Stimulated activated CD4-positive, alpha-beta T cell treated with anti-CD3 and anti-CD28 coated beads, Interleukin-15, amount 100 ng/mL, for 24 hours (primary cell): ENCODE measurements at places on chromosomes 5 and 9.

DNA sequence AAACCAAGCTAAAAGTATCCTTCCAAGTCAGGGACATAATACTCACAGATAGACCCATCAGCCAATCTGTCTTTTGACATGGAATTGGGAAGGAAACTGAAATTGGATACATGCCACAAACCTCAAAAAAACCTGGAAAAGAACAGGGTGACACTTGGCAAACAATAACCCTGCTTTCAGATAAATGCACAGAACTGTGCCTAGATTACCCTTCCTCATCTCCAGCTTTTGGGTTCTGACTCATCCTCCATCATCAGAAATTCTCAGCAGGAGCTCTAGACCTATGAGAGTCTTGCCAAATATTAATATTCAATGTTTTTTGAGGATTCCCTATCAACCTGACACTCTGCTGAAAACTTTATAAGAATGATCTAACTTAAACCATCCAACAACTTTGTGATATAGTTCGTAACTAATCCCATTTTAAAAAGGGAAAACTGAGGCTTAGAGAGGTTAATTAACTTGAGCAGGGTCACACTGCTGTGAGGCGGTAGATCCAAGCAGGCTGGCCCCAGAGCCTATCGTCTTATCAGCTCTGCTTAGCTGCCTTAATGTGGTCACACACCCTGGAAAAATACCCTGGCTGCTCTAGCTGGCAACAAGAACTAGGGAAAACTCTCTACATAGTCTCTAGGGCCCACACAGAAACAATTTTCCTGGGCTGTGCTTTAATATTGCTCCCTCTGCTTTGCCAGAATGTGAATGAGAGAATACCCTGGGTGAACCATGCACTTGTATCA is 157.0 kb upstream of the TRPC7 start:
- DNase-seq, result no peak

GRCh38 chr5:74373076-74373475 is 267.5 kb downstream of the ENC1 start:
- no peak for DNase-seq

DNA sequence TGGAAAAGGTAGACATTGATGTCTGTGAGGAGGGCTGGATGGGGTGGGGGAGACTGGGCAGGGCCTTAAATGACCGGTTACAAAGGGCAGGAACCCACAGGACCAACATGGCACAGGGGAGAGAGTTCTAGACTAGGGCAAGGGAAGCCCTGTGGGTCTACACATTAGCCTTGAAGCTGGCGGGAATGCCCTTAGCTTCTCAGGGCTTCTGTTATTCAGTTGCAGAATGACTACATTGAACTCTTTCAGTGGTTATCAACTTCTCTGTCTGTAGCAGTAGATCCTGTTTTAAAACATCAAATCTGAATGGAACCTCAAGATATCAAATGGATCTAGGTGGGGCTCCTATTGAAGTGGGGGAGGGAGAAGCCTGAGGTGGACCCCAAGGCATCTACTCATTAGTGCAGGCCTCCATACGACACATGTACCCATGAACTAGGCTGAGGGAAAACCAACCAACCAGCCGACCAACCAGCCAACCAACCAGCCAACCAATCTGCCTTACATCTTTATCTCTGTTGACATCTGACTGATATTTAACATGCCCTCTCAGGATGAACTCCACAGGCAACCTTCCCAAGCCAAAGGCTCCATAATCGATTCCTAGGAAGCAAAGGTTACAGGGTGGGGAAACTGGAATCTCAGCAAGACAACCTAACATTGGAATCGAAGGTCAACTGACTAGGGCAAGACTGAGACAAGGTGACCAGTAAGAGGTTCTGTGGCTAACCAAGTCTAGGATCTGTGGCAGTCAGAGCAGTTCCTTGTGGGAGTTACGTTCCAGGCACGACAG is 48.3 kb downstream of the DAP start:
- no peak for DNase-seq

DNA sequence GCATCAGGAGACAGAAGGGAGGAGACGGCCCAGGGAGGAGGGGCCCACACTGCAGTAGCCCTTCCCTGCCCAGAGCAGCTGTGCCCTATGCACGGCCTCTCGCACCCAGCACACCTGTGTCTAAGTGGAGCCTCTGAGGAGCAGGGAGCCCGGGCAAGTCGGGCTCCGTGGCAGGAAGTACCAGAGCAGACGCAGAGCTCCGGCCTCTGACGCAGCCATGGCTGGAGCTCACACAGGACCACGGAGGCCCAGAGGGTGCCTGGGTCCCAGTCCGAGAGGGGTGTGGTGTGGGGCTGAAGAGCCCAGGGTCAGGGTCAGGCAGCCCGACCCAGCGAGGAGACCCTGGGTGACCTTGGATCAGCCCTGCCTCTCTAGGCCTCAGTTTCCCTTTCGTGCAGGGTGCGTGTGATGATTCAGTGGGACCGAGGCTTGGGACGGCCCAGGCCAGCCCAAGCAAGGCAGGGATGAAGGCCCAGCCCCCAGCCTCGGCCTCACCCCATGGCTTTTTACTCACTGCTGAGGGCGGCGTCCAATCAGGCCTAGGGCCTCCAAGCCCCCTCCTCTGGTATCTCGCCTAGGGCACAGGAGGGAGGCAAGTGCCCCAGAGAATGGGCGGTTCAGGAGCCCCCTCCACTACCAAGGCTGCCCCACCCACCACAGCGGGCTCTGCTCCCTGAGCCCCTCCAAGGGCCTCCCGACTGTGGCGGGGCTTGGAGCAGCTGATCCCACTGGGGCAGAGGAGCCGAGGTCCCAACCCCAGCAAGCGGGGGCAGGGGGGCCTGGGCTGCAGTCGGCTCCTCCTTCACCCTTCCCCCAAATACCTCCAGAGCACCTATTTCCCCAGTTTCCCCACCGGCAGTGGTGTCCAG is 4.3 kb upstream of the AGPAT2 start:
- no peak for DNase-seq

- no peak for DNase-seq
Measured at GRCh38 chr5:133124891-133125290, 73.1 kb downstream of the HSPA4 start.

DNA sequence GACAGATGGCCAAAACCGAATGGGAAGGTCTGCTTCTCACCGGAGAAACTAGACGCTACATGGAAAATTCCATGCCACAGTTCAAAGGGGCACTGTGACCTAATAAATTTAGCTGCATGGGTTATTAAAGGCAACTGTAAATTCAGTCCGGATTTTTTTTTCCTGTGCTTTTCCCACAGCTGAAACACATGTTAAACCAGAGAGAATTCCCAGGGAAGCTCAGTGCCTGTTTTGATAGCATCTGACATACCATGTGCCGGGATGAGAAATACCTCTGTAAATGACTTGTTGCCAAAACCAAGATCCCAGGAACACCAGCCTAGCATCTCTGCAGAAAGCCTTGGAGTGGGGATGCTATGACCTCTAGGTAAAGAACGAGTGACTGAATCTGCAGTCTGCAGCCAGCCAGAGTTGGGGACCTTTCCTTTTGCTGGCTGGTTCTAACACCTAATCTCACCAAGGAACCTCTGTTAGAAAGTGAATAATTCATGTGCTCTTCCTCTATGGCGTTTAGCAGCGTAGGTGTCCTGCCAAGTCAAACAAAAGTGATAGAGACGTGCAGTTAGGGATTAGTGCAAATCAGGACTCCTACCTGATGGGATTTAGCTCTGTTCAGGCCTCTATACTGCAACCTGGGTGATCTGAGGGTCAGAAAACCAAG is 77.9 kb downstream of the SLIT3 start:
- no peak for DNase-seq

DNA sequence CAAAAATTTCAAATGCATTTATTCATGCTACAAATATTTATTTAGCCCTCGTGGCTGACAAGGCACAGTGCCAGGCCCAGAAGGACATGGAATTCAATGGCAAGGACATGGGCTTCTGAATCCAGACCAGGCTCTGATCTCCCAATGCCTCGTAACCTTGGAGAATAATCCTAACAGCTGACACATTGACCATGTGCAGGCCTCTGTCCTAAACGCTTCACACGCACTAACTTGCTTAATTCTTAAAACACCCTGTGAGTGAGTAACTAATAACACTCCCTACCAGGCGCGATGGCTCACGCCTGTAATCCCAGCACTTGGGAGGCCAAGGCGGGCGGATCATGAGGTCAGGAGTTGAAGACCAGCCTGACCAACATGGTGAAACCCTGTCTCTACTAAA is 33.2 kb downstream of the MYO10 start:
- no peak for DNase-seq

DNA sequence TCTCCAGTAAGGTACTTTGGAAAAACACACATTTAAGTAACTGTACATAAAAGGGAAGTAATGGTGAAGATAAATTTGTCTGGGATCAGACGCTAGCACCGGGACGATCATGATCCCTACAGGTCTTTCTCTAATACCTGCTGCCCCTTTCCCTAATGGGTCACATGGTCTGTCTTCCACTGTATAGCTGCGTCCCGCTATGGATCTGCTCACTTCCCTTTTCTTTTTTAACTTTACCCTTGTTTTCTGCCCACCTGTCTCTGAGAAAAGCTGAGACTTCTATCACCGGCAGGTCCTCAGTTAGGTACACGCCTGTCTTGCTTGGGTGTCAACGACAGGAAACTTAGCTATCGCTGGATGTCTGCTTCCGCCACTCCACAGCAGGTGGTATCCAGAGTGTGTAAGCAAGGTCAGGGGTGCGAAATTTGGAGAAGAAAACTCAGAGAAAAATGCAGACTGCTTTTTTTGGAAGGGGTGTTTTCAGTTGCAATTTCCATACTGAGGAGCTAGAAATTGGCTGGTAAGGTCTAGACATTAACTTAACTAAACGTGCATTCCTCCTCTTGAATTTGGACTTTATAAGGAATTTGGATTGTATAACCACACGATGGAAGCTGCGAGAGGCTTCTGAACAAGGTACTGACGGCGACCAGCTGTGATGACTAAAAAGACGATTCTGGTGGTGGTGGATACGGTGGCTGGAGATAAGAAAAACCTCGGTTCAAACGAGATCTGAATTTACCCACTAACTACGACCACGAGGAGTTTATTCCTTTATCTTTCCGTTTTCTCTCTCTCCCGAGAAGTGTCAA is 1.1 kb upstream of the ICE1 start:
- DNase-seq, result peak; percentile 31

DNA sequence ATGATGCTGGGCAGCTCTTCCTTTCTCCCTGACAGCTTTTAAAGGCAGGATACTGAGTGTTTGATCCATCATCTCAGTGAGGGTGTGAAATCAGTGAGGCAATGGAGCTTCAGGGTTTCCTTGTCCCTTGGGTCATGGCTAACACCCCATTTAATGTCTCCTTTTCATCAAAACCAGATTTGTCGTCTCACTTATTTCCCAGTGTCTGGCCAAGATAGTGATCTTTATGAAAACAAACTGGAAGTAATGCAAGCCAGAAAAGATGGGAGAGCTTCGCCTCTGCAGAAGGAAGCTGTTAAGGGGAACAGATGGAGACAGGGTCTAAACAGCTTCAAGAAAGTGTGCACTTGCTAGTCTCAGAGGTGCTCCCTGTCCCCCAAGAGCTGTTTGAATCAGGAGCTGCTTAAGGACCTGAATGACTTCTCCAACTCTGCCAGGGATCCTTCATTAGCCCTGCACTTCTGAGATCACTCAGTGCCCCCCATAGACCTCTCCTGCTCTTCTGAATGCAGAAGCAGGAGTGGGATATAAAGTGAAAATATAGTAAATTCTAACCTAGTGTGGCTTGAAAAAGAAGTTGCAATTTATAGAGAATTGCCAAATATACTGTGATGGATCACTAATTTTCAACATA is 96.1 kb downstream of the F2RL2 start:
- DNase-seq, result no peak

- DNase-seq, result no peak
Measured at GRCh38 chr5:43207601-43208000, 15.6 kb downstream of the NIM1K start.

GRCh38 chr5:63553073-63553472 is 409.2 kb downstream of the HTR1A start:
- no peak for DNase-seq

DNA sequence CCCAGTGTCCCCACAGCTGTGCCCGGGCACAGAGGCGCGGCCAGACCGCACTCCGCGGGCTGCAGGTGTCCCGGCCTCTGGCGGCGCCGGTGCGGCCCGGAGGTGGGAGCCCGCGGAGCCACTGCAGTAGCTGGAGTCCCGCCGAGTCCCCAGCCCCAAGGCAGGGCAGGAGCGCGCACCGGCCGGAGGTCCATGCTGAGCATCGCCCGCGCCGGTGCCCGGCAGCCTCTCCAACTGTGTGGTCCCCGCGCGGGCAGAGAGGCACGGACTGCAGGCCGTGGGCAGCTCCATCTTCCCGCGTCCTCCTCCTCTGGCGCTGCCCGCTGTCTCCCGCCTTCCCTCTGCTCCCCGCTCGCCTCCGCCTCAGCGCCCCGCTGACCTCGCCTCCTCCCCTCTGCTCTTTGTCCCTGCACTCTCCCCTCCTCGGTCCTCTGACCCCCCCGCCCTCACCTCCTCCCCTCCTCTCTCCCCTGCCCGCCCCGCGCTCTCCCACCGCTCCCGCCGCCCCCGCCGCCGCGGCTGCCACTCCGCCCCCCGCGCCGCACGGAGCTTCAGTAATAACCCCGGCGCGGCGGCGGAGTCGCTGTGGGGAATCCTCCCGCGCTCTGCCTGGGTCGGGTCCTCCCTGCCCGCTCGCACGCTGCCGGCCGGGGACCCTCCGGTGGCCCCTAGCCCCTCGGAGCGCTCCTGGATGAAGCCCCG is at the start of gene ADAMTS16:
TSS of gene ADAMTS16 (plus strand) at position 554 of the 702 bp plus-strand sequence. CDS start at position 692, 138 bp downstream.
- peak; percentile 5 for DNase-seq

GRCh38 chr9:18143073-18143745 is 330.7 kb upstream of the ADAMTSL1 start:
- DNase-seq, result no peak

DNA sequence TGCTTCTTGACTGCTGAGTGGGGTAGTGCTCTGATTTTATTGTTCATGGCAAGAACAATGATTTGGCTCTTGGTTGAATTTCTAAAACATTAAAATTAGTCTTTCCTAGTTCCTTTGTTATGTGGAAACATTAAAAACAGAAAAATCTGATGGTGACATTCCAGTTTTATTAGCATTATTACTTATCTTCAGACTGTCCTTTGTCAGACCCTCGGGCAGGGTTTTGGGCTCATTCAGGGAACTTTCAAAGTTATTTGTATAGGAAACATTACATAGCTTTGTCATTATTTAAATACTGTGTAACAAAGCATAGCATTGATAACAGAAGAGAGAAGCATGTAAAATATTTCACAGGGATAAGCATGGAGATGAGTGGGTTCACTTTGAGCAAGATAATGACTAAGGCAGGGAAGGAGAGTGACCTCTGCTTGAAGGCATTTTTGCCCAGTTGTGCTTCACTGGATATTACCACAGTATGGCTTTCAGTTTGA is 119.9 kb downstream of the KDM4C start:
- DNase-seq, result no peak

GRCh38 chr5:30959238-30959637 is 234.2 kb upstream of the CDH6 start:
- DNase-seq, result no peak

DNA sequence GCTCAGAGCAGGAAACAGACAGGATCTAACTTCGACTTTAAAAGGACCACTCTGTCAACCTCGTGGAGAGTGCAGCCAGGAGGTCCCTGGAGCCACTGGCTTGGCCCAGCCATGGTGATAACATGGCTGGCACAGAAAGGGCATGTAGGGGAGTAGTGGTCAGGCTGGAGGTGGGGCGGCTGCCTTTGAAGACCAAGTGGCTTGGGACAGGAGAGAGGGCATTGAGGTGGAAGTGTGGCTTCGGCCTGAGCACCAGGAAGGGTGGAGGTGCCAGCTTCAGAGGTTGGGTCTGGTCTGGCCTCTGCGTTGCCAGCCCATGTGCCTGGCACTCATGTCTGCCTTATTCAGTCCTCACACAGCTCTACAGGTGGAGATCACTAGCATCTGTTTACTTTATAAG is 270.0 kb downstream of the NSG2 start:
- no peak for DNase-seq
